Dorsolateral prefrontal cortex (tissue), 122 donors: ENCODE measurements at places on chromosomes 7 and 10. TPM values are rescaled to one million over a fixed set of nuclear protein-coding genes. Genes with fewer than 3 reads are reported as not detected.

The AMPH gene
- total RNA-seq = 196 TPM

The NACAD gene
- 89.5 TPM for total RNA-seq

The GPER1 gene
- 12.4 TPM for total RNA-seq

The NET1 gene
- total RNA-seq = 33.3 TPM

The SPDYE18 gene
- 2.2 TPM for total RNA-seq

The UBE2D4 gene
- 23.2 TPM for total RNA-seq

The RBP4 gene
- total RNA-seq = 50.5 TPM
